AG08395 (cell line): ENCODE measurements at places on chromosomes 1 and 21.
A peak's percentile ranks its signal among the peaks of the same experiment; 100 is the strongest.

- DNase-seq = no peak
Measured at GRCh38 chr1:233905416-233906051, 1.1 kb downstream of the SLC35F3 start.

DNA sequence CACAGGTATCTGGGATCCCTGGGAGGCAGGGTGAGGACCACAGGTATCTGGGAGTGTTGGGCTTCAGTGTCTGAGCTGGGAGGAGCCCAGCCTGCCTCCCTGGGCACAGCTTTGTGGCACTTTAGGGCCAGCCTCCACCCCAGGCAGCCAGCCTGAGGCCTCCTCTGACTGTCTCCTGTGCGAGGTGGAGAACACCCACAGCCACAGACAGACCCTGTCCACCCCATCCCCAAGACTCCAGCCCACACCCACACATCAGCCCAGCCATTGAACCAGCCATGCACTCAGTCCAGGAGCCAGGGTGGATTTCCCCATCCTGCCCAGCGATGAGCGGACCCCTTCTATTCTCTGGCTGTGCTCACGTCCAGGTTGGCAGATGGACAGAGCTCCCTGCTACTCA, 21.8 kb upstream of the TNFRSF1B start:
- DNase-seq = no peak

DNA sequence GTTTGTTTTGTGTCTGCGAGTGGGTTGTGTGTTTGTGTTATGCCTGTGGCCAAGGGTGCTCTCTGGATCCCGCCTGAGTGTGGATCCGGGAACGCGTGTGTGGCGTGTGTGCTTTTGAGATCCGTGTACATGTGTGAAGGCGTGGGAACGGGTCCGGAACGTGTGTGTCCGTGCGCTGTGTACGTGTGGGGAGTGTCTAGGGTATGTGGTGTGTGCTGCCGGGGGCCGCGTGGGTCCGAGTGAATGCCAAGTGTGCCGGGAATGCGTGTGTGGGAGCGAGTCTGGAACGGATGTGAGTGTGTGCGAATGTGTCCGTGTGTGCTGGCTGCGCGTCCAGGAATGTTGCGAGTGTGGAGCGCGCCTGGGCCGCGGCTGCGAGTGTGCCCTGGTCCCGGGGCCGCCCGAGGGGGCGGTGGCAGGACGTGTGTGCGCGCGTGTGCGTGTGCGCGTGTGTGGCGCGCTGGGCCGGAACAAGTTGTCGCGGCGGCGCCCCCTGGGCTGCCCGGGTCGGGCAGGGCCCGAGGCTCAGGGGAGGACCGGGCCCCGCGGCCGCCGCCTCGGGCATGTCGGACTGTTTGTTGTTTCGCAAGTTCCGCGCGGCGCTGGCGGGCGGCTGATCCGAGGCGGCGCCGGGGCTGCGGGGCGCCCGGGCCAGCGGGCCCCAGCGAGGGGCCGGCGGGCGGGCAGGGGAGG, 953 bp downstream of the PTPRU start:
- peak; percentile 51 for DNase-seq

GRCh38 chr1:36183309-36183856, 27.4 kb downstream of the MAP7D1 start:
- DNase-seq = no peak

- DNase-seq = no peak
Measured at GRCh38 chr1:89295187-89295586, 22.5 kb upstream of the GBP5 start.

DNA sequence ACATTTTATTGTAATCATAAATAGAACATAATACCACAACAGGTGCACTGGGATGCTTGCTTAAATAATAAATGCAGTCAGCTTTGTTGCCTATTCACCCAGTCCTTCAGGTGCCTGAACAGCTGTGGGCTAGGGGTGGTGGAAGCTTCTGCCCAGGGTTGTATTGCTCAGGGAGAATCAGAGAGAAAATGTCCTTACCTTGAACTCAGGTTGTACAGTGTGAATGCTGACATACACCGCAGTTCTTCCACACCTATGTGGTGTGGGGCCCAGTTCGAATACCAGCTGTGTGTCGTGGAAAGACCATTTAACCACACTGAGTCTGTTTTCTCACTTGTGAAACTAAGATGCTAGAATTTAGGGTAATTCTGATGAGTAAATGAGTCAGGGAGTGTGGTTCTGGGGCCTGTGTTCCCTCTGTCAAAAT, 115.7 kb upstream of the ATP1A1 start:
- no peak for DNase-seq

DNA sequence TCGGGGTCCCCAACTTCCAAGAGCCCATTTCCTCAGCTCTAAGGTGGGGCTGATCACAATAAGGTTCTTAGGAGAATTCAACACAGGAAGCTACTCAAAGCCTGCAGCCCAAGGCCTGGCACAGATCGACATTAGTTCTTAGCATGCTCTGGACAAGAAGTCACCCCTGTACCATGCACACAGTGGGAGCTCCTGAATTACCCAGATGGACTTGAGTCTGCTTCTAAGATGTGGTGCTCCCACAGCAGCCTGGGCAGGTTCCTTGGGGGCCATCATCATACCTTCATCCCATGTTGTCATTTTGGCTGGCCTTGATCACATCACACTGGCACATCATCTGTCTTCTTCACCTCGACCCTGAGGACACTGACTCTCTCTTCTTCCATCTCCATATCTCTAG, 153.3 kb upstream of the VAMP3 start:
- DNase-seq = no peak
